Endothelial cell of umbilical vein (primary cell): ENCODE measurements at places on chromosomes 16 and 17. TPM values are rescaled to one million over a fixed set of nuclear protein-coding genes. Genes with fewer than 3 reads are reported as not detected.

- no peaks in the 10 kb centered on the region for H3K4me1 ChIP-seq
- H3K27me3 ChIP-seq = peaks cover 3% of the 10 kb centered on the region
- no peak for DNase-seq
- H3K36me3 ChIP-seq = no peaks in the 10 kb centered on the region
- H3K4me3 ChIP-seq = no peak overlapping the region
Observed at GRCh38 chr16:57341441-57342303, 16.9 kb upstream of the CCL22 start.

DNA sequence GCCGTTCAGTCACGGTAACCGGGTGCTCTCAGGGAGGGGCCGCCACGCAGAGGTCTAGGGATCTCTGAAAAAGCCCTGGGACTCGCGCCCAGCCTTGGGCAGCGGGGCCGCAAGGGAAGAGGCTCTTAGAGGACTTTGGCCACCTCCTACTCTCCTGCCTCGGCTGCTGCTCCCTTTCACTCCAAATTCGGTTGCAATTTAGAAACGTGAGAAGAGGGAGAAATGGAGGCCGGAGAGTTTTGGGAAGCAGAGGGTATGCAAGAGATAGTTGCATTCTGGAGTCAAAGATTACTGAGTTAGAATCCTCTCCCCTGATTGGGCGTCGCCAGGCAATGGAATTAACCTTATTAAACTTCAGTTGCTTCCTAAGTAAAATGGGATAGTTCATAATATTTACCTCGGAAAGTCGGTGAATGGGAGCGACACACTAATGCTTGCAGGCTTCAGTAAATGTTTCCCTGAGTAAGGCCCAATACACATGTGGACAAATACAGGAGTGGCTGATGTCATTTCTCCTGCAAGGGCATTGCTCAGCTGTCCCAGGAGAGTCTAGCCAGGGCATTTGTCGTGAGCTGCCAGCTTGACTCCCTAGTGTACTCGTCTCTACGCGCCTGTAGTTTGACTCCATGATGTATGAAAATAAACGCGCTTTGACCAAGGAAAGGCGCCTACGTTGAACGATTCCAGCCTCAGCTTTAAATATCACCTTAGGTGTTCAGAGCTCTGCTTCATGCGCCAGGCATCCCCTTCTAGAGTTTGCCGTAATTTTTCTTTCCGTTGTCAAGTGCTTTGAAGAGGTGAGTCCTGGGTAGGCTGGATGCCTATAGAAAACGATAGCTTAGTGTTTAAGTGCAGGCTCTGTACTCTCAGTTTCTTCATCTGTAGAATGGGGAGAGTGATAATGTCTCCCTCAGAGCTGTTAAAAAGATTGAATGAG lies 667 bp downstream of the OGFOD1 start:
- peak overlapping the region; percentile 50 for H3K27ac ChIP-seq
- H3K4me1 ChIP-seq = peaks cover 29% of the 10 kb centered on the region
- no peaks in the 10 kb centered on the region for H3K27me3 ChIP-seq

DNA sequence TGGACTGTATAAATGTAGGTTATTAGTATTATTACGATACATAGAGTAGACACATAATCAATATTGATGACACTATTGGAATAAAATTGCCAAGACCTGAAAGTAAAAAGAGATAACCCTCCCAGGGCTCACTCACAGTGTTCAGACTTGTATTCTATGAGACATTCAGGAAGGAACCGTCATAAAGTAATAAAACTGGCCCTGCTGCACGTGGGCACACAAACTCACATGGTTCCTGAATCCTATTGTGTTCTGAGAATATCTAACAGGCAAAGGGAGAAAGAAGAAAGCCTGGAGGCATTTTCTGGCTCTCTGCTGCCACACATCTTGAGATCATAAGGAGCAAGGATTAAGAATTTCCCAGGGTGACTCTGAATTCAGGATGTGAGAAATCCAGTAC lies 575.9 kb downstream of the HS3ST4 start:
- no peak overlapping the region for H3K4me3 ChIP-seq
- H3K4me1 ChIP-seq = no peaks in the 10 kb centered on the region
- no peak overlapping the region for H3K27ac ChIP-seq
- H3K36me3 ChIP-seq = no peaks in the 10 kb centered on the region
- no peaks in the 10 kb centered on the region for H3K27me3 ChIP-seq

- no peaks in the 10 kb centered on the region for H3K36me3 ChIP-seq
- no peak within 1 kb of the TSS for H3K27ac ChIP-seq
- DNase-seq = no peak
- H3K27me3 ChIP-seq = peaks cover 13% of the 10 kb centered on the region
- peaks cover 24% of the 10 kb centered on the region for H3K4me1 ChIP-seq
Observed at GRCh38 chr17:4788807-4789700, at the start of gene GLTPD2. Gene GLTPD2, plus strand, starts transcription at chr17:4788964. Its CDS starts 48 bp downstream, at chr17:4789012.

DNA sequence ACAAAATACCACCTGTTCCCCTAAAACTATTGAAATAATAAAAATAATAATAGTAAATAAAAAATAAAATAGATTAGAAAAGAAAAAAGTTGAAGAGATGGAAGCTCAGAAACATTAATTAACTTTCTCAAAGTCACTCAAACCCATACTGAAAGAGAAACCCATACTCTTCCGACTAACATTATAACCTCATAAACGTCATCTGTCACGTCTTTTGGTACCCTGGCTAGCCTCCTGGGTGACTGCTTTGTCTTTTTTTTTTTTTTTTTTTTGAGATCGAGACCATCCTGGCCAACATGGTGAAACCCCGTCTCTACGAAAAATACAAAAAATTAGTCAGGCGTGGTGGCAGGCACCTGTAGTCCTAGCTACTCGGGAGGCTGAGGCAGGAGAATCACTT lies 7.6 kb downstream of the SLFN12L start:
- H3K27me3 ChIP-seq = no peaks in the 10 kb centered on the region
- no peaks in the 10 kb centered on the region for H3K36me3 ChIP-seq
- H3K4me1 ChIP-seq = no peaks in the 10 kb centered on the region
- no peak overlapping the region for H3K27ac ChIP-seq
- no peak overlapping the region for H3K4me3 ChIP-seq

DNA sequence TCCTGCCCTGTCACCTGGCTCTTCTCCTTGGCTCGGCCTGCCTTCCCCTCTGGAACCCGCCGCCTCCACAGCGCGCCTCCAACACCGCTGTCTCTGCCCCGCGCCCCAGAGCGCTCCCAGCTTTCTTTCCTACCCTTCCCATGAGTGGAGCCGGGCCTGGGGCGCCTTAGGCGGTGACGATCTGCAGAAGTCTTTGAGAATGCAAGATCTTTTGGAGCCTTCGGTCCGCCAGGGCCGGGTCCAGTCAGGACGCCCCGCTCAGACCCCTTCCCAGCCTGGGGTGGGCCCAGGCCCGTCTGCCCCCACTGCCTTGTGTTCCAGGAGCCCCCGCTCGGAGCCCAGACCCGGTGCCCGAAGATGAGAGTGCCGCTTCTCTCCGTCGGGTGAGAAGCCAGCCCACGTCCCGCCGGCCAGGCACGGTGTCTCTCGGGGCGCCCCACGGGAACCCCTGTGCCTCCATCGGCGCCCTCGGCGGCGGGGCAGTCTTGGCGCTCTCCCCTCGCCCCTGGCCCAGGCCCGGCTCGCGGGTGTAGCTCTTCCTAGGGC lies 40.0 kb downstream of the MRM1 start:
- H3K27me3 ChIP-seq = peaks cover 57% of the 10 kb centered on the region
- no peak overlapping the region for H3K4me3 ChIP-seq
- DNase-seq = no peak
- no peaks in the 10 kb centered on the region for H3K4me1 ChIP-seq
- no peaks in the 10 kb centered on the region for H3K36me3 ChIP-seq

GRCh38 chr17:58694826-58695225 lies 2.4 kb downstream of the RAD51C start:
- H3K27ac ChIP-seq = no peak overlapping the region
- DNase-seq = no peak
- no peaks in the 10 kb centered on the region for H3K36me3 ChIP-seq
- H3K4me3 ChIP-seq = no peak overlapping the region
- H3K27me3 ChIP-seq = no peaks in the 10 kb centered on the region

GRCh38 chr17:42618442-42619150 lies 9.1 kb downstream of the TUBG1 start:
- H3K4me1 ChIP-seq = no peaks in the 10 kb centered on the region
- DNase-seq = no peak
- H3K27me3 ChIP-seq = no peaks in the 10 kb centered on the region
- H3K27ac ChIP-seq = no peak overlapping the region

GRCh38 chr17:82226809-82227628 lies 1.8 kb upstream of the SLC16A3 start:
- H3K27ac ChIP-seq = no peak overlapping the region
- no peaks in the 10 kb centered on the region for H3K27me3 ChIP-seq
- no peak for DNase-seq
- no peak overlapping the region for H3K4me3 ChIP-seq
- peaks cover 21% of the 10 kb centered on the region for H3K4me1 ChIP-seq

DNA sequence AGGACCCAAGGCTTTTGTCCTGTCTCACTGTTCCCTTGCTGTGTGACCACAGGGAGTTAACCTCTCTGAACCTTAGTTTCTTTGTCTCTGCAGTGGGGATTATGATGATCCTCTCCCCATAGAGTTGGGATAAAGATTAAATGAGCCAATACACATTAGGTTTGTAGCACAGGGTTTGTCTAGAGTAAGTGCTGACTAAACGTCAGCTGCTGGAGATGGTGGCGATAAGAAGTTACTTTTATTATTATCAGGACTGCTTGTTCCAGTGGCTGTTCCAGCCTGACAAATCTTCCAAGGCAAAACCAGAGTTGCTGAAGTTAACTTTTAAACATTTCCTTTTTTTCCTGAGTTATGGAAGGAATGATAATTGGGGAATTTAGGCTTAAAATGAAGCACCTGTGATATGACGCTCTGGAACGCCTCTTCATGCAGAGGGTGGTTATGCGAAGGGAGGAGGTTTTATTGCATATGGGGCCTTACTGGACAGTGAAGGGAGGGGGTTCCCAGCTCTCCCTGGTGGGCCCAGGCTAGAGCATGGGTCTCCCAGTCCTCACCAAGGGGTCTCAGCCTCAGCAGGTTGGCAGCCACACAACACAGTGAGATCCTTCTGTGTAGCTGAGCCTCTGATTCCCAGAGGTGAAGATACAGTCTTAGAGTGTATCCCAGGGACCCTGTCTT lies 35.8 kb downstream of the PLCG2 start:
- H3K4me3 ChIP-seq = no peak overlapping the region
- H3K36me3 ChIP-seq = no peaks in the 10 kb centered on the region
- no peaks in the 10 kb centered on the region for H3K27me3 ChIP-seq
- H3K27ac ChIP-seq = no peak overlapping the region

- H3K27ac ChIP-seq = peak overlapping the region; percentile 79
- no peaks in the 10 kb centered on the region for H3K27me3 ChIP-seq
- H3K4me1 ChIP-seq = peaks cover 4% of the 10 kb centered on the region
- DNase-seq = peak; percentile 48
Observed at GRCh38 chr16:30609002-30609925, 925 bp downstream of the ZNF689 start.

GRCh38 chr17:48102798-48103715 lies 1.8 kb upstream of the CBX1 start:
- no peaks in the 10 kb centered on the region for H3K36me3 ChIP-seq
- no peaks in the 10 kb centered on the region for H3K27me3 ChIP-seq
- H3K27ac ChIP-seq = no peak overlapping the region
- H3K4me3 ChIP-seq = no peak overlapping the region
- no peak for DNase-seq

Gene KRT20
- total RNA-seq = not detected in 2 replicates

Gene SCGB1C2
- total RNA-seq = not detected in 2 replicates

Gene WNT3
- total RNA-seq = 2.0 and 2.1 TPM in 2 replicates

Gene FXR2
- total RNA-seq = 33.1 and 40.1 TPM in 2 replicates

Gene CFAP52
- not detected in 2 replicates for total RNA-seq

Gene RGS11
- 3.0 and 5.5 TPM in 2 replicates for total RNA-seq
